T-helper 1 cell treated with Interleukin-12 subunit alpha and Interleukin-12 subunit beta and Interleukin-4 antibody, amounts not matched to agents 30 ng/mL and 1 ng/mL, for 36 hours (primary cell): ENCODE measurements at places on chromosomes 7 and 10. TPM values are rescaled to one million over a fixed set of nuclear protein-coding genes. Genes with fewer than 3 reads are reported as not detected.

ERVW-1 gene
- total RNA-seq = not detected in 2 replicates

RARRES2 gene
- not detected in 2 replicates for total RNA-seq

CYP26C1 gene
- 0.05 TPM in 1 of 2 replicates, not detected in the other for total RNA-seq

STRA8 gene
- not detected in 2 replicates for total RNA-seq

C1QL3 gene
- total RNA-seq = not detected in 2 replicates

NAMPT gene
- total RNA-seq = 99.6 and 107 TPM in 2 replicates

IDI2 gene
- total RNA-seq = not detected in 2 replicates

GSTO2 gene
- 1.2 and 1.4 TPM in 2 replicates for total RNA-seq

MMD2 gene
- not detected in 2 replicates for total RNA-seq

CACNB2 gene
- 0.05 TPM in 1 of 2 replicates, not detected in the other for total RNA-seq

ECHDC3 gene
- 0.17 and 0.49 TPM in 2 replicates for total RNA-seq

ADRA2A gene
- not detected in 2 replicates for total RNA-seq

HOXA10 gene
- total RNA-seq = not detected in 2 replicates

VAX1 gene
- not detected in 2 replicates for total RNA-seq
